Stimulated activated CD4-positive, alpha-beta T cell treated with anti-CD3 and anti-CD28 coated beads, TNF-alpha, amount 100 ng/mL, for 4 hours (primary cell): ENCODE measurements at places on chromosomes 13 and 19.

DNA sequence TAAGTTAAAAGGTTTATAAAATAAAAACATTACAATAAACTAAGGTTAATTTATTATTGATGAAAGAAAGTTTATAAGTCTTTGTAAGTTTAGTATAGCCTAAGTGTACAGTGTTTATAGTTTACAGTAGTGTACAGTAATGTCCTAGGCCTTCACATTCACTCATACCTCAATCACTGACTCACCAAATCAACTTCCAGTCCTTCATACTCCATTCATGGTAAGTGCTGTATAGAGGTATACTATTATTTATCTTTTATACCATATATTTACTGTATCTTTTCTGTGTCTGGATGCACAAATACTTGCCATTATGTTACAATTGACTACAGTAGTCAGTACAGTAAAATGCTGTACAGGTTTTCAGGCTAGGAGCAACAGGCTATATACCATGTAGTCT is 490.0 kb downstream of the GPC6 start:
- no peak for DNase-seq

GRCh38 chr19:32519023-32519422 is 62.0 kb upstream of the PDCD5 start:
- DNase-seq = no peak

DNA sequence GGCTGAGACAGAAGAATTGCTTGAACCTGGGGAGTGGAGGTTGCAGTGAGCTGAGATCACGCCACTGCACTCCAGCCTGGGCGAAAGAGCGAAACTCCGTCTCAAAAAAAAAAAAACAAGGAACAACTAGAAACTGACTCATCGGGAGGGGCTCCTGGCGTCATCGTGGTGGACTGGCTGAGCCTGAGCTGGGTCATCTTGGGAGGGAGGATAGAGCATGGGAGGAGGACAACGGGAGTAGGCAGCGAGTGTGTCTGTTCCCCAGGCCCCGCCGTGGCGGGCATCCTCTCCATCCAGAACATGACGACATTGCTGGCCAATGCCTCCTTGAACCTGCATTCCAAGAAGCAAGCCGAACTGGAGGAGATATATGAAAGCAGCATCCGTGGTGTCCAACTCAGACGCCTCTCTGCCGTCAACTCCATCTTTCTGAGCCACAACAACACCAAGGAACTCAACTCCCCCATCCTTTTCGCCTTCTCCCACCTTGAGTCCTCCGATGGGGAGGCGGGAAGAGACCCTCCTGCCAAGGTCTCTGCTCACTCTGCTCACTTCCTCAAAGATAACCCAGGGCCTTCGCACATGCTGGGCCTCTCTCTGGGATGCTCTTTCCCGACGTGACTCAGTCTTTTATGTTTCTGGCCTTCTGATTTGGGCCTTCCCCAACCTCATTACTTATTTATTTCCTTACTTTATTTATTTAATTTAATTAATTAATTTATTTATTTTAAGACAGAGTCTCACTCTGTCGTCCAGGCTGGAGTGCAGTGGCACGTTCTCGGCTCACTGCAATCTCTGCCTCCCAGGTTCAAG is 16.6 kb downstream of the DDX39A start:
- no peak for DNase-seq

DNA sequence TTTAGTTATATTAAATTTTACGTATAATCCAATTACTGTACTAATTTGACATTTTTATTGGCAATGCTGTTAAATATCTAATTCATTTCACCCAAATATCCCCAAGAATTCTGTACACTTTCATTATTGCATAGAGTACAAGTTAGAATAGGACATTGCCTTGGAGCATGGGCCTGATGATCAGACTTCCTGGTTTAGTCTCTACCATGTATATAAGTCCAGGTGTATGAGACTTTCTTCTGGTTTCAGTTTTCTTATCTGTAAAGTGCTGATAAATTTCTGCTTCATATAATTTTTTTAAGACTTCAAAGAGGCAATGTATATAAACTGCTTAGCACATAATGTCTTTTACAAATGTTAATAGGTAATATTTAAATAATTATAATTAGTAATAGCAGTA is 179.4 kb downstream of the KLF12 start:
- DNase-seq = no peak

DNA sequence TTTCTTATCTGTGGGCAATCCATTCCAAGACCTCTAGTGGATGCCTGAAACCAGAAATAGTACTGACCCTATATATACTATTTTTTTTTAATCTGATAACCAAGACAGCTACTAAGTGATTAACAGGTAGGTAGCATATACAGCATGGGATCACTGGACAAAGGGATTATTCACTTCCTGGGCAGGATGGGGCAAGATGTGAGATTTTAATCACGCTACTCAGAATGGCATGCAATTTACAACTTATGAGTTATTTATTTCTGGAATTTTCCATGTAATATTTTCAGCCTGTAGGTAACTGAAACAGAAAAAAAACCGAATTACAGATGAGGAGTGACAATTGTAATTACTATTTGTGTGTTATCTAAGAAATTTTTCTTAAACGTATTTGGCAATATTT is 41.2 kb downstream of the ZIC2 start:
- no peak for DNase-seq

GRCh38 chr13:78121459-78122348 is 203.1 kb upstream of the EDNRB start:
- no peak for DNase-seq

DNA sequence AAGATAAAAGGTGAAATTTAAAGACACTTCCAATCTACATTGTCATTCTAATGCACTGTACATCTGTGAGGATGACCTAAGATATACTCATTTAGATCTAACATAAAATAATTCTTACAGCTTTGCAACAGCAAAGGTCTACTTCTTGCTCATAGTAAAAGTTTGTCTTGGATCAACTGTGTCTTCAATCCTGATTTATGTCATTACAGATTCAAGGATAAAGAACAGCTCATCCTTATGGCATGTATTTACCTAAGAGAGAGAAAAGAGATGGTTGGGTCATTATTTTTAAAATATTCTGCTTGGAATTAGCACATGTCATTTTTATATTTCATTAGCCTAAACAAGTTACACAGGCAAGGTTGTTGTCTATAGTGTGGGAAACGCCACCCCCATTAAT is 2193.1 kb downstream of the PCDH9 start:
- DNase-seq = no peak

- DNase-seq = no peak
These were observed 8.1 kb upstream of the ZNF579 start for GRCh38 chr19:55588738-55589137.

DNA sequence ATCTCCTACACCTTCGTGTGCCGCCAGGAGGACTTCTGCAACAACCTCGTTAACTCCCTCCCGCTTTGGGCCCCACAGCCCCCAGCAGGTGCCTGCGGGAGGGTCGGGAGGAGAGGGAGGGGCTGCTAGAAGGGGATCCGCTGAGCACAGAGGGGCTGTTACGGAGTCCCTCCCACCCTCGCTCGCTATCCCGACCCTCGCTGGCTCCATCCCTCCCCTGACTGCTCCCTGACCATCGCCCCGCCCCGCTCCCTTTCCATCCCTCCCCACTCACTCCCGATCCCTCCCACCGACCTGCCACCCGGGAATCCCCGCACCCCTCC is 780 bp downstream of the CD177 start:
- no peak for DNase-seq

GRCh38 chr19:49339301-49340068 is 4.3 kb downstream of the CD37 start:
- no peak for DNase-seq

GRCh38 chr13:75305059-75305458 is 176.9 kb downstream of the TBC1D4 start:
- no peak for DNase-seq
